Stimulated activated CD4-positive, alpha-beta T cell treated with anti-CD3 and anti-CD28 coated beads, Interleukin-2, amount 100 ng/mL, for 24 hours (primary cell): ENCODE measurements at places on chromosomes 6 and 20.

DNA sequence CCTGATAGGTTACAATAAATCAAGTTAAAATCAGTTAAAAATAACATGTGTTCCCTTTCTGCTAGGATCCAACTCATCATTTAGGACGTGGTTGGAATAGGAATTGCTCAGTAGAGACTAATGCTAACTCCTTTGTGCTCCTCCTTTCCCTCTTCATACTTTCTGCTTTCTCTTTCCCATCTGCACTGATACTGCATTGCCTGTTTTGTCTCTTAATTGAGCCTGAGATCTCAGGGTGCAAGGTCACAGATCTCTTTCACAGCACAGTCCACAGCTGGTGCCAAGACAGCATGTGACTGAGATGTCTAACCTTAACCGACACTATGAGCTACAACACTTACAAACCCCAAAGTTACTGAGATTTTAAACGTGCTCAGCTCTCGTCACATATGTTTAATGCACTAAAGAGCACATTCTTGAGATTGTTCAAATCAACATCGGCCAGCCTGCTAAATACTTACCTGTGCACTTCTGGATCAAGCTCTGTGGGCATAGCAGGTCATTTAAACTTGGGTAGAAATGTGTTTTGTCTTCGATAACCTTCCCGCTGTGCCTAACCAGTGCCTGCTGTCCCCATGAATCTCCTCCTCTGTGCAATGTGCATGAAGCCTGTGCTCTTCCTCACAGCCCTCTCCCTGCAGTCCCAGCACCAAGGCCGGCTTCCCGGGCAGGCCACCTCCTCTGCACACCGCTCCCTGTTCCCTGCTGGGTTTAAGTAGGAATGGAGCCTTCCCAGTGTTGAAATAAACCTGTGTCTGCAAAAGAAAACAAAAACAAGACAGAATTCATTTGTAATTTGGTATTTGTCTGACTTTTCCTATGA lies 39.6 kb upstream of the AFDN start:
- no peak for DNase-seq

GRCh38 chr20:45701873-45702272 lies at the start of gene WFDC13:
WFDC13 (plus strand) TSS chr20:45702038; CDS start chr20:45702124, 86 bp downstream.
- no peak for DNase-seq

DNA sequence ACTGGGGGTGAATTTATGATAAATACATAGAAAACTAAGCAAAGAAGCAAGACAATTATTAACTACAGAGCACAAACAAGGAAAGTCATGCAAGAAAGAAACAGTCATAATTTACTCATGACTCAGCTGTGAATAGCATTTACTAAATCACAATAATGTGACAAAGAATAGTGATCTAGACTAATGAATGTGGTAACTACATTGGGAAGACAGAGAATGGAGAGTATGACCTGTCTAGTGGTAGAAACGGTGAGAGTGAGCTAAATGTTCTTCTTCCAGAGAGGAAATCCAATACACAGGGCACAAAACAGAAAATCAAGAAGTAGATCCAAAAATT lies 153.5 kb upstream of the DST start:
- DNase-seq, result no peak

GRCh38 chr6:35300848-35301247 lies 3.2 kb downstream of the DEF6 start:
- no peak for DNase-seq

- no peak for DNase-seq
Observed at GRCh38 chr6:70846207-70846835, 110.5 kb downstream of the B3GAT2 start.

DNA sequence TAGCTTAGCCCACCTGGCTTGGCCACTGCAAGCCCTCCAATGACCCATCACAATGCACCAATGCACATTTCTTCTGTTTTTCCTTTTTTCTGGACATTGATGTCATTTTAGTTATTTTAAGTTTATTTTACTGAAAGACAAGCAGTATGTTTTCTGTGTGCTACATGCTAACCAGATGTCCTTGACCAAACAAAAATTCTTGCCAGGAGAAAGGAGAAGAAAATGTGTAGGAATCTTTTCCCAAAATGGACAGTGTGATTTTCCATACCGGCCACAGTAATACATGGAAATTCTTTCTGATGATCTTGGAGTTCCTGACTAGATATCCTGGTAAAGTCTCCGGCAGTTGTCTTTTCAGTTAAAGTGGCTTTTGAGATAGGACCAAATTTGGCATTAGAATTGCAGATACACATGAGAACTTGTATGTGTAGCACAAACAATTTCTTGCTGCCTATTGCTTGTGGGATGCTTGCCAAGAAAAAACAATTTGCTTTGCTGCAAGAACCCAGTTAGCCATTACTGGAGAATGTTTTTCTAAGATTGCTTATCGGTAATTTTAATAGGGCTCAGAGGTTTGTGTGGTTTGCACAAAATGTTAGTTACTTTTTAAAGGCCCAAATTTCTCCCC lies 696.5 kb upstream of the CITED2 start:
- DNase-seq, result no peak

DNA sequence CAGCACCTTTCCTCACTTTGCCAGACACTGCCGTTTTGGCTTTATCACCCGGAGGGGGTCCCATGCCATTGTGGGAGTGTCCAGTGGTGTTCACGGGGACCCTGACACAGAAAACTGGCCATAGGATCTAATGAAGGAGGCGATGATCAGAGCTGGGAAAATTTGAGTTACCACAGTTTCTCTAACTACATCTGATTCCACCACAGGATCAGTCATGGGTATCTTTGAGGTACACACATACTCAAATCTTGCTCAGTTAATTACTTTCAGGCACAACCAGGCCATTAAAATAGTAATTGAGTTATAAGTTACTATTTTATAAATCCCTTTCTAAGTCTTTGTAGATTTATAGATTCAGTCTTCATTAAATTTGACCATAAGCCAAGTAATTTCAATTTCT lies 215.1 kb downstream of the PRL start:
- no peak for DNase-seq

- DNase-seq, result no peak
Observed at GRCh38 chr6:159487636-159488035, 205.4 kb downstream of the SOD2 start.

DNA sequence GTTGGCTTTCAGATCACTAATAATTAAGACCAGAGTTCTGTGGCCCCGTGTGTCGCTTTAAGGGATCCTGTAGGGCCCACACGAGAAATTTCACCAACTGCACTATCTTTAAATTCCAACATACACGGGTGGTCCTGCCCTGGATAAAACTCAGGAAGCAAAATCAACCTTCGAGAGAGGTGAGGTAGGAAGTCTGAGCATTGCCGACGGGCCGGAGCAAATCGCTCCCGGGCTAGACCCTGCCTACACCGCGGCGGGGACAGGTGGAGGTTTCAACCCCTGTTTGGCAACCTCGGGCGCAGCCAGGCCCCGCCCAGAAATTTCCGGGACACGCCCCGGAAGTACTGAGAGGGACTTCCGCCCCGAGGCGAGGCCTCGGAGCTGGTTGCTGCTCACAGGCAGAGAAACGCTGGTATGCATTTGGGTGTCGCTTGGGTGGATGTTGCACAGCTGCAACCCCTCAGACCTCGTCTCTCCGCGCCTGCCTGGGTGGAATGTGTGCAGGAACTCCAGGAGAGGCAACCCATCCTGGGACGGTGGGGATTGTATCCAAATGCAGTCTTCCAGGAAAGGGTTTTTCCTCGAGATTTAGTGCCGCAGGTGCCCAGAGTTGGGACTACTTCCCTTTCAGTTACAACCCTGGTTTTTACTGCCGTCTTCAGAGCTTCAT lies 19.9 kb downstream of the ZKSCAN8 start:
- peak; percentile 90 for DNase-seq

DNA sequence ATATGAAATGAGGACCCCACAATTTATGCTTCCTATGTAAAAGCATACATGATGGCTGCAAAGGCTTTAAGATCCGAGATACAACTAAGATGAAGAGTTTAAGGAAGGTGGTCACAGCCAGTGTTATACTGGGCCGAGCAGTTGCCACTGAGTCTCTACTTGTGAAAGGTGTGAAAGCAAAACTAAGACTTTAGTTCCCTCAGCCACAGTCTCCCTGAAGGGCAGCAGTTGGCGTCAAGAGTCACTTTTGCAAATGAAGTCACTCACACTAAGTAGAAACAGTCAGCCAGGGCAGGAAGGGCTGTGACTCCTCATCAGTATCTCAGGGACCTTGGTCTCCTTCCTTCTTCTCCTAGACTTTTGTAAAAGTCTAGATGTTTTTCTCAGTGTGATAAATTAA lies 191.6 kb upstream of the MCHR2 start:
- DNase-seq, result no peak

- DNase-seq, result no peak
Observed at GRCh38 chr20:53622247-53623133, 28.9 kb upstream of the ZNF217 start.

- no peak for DNase-seq
Observed at GRCh38 chr6:137722749-137723272, 144.2 kb upstream of the TNFAIP3 start.

- no peak for DNase-seq
Observed at GRCh38 chr6:125255201-125255600, 46.6 kb downstream of the HDDC2 start.

DNA sequence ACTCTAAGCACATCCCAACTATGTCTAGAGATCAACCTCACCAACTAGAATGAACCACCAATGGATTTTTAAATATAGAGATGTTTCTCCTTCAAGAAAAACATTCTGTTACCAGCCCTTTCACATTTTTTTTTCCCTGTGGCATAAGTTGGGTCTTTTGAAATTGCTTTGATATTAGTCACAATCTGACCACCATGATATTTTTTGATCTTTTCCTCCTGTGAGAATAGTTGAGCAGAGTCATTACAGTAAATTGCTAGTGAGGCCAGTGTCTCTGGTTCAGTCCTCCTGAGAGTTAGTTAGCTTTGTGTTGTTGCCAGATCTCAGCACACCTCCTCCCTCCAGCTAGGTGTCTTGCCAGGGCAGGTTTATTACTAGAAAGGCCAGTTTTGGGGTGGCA lies 79.7 kb upstream of the MYLIP start:
- DNase-seq, result no peak

GRCh38 chr20:48012401-48012974 lies 227.2 kb upstream of the SULF2 start:
- DNase-seq, result no peak

DNA sequence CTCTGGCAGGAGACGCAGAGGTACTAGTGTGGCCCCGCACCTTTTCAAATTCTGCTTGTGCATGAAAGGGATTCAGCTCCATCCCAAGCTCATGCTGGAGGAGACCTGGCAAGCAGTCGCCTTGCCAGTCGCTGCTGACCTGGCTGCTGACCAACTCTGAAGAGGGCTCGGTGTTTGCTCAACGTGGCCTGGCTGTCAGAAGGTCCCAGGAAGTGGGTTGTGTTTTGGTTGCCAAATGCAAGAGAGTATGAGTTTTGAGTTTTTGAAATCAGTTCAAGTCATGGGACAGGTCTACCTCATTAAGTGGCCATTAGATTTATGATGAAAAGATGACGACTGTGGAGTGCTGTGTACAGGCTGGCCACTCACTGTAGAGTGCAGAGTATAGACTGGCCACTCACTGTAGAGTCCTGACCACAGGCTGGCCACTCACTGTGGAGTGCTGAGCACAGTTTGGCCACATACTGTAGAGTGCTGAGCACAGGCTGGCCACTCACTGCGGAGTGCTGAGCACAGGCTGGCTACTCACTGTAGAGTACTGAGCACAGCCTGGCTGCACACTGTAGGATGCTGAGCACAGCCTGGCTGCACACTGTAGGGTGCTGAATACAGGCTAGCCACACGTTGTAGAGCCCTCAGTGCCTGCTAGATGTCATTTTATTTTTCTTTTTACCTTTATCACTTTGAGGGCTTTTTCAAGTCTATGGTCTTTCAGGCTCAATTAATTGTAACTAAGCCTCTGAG lies 193.9 kb downstream of the ZNF217 start:
- DNase-seq, result no peak

GRCh38 chr6:803191-803977 lies 110.4 kb upstream of the EXOC2 start:
- no peak for DNase-seq

DNA sequence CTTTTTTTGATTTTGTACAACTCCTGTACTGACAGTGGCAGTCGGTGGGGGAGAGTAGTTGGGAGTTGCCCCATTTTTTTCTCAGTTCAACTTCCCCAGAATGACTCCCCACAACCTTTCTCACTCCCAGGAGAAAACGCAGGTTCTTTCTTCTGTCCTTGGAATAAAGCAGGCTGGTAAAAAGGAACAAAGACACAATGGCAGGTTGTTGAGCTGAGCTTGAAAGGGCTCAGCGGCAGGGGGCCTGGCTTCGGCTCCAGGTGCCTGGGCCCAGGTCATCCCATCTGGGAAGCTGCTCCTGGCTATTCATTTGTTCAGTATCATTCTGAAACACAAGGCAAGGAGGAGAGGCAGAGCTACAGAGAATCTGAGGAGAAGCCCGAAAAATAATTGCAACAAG lies 46.2 kb downstream of the PROKR2 start:
- no peak for DNase-seq

DNA sequence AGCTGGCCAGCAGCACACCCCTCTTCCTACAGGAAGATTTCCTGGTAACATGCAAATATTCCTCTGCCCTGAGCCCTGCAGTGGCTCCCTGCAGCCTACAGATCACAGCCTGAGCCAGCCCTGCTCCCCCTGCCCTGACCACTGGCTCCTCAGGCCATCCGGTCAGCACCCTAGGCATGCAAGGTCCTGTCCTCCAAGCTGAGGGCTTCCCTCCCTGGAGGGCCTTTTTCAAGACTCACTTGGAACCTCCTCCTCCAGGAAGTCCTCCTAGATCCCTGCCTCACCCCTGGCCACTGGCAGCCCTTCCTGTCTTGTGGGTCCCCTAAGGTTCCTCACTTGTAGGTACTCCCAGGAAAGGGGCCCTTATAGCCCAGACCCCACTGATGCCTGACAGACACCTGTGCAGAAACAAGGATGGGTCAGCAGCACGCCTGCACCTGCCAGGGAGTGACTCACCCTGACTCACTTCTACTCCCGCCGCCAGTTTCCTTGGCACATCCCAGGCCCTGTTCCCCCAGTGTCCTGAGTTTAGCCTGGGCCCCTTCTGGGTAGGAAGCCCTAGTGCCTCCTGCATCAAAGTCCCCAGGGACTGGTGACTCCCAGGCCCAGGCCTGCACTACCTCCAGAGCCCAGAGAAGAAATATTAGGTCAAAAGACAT lies 3.2 kb downstream of the SLC4A11 start:
- no peak for DNase-seq

- no peak for DNase-seq
Observed at GRCh38 chr20:7996898-7997297, 22.7 kb downstream of the TMX4 start.

DNA sequence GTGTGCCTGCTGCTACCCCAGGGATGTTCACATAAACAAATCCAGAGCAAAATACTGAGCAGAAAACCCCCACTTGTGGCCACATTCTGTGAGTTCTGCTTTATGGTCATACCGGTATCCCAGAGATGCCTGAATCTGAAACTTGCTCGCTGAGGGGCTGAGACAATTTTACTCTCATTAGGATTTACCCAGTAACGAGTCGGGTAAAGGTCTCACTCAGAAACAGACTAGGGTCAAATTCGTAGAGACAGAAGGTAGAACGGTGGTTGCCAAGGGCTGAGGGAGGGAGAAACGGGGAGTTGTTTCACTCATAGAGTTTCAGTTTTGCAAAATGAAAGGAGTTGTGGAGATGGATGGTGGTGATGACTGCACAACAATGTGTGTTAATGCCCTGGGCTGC lies 45.4 kb upstream of the NKX2-2 start:
- DNase-seq, result peak; percentile 30

- no peak for DNase-seq
Observed at GRCh38 chr20:31829731-31830130, 10.6 kb downstream of the MYLK2 start.

GRCh38 chr6:36139431-36139830 lies 9.1 kb downstream of the MAPK13 start:
- DNase-seq, result no peak
